ENCODE measurements at places on chromosomes 2 and 18.

GRCh38 chr2:111058264-111058663 is 62.5 kb upstream of the BCL2L11 start:
- no peak for DNase-seq

DNA sequence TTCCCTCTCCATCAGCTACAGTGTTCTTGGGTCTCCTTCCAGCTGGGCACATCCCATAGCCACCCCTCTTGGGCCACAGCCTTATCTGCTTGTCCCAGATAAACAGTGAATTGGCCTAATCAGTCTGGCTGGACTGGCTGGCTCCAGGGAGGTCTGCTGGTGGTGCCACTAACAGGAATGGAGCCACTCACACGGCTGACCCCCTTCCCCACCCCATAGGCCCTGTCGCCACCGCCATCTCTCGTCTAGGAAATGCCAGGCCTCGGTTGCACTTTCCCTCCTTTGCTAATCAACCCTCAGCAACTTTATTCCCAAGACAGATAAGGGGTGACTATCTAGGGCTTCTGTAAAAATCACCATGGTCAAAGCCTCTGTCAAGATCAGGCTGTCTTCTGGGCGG is 23.0 kb upstream of the TNP1 start:
- DNase-seq, result no peak

- no peak for DNase-seq
Measured at GRCh38 chr2:85852937-85853498, 35.8 kb downstream of the ST3GAL5 start.

DNA sequence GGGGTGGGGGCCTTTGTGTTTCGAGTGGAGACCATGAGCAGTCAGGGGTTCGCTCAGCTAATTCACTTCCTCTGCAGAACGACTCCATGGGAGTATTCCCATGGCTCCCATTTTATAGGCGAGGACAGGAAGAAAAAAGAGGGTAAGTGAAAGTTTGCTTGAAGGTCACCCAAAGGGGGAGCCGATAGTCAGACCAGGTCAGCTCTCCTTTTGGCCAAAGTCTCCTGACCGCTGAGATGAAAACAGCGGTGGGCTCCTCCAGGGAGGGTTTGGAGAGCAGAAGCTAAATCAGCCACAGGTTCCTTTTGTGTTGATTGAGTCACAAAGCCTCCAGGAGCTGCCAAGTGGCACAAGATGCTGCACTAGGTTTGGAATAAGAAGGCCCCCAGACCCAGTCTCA is 34.1 kb upstream of the CTAGE1 start:
- no peak for DNase-seq

GRCh38 chr18:48992133-48992532 is 41.4 kb upstream of the SMAD7 start:
- DNase-seq, result no peak

GRCh38 chr2:105431367-105432043 is 32.7 kb upstream of the FHL2 start:
- DNase-seq, result no peak

DNA sequence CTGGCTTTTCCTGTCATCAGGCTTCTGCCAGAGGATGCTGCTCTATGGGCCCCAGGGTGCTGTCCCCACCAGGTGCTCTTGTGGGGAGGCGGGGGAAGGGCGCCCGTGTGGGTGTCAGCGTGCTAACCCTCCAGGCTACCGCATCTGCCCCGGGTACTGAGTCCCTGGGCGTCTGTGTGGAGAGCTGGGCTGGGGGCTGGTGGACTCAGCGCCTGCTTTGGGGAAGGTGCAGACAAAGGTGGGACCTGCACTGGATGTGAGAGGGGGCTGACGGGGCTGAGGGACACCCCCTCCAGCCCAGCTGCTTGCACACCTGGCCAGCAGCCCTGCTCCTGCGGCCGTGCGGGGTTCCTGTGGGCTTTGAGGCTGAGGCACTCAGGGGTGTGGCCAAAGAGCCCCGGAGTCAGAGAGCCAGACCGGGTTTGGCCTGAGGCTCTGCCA is 120.7 kb upstream of the PXDN start:
- DNase-seq, result no peak

GRCh38 chr2:149278161-149278871 is 52.1 kb upstream of the LYPD6 start:
- DNase-seq, result no peak

- DNase-seq, result no peak
Measured at GRCh38 chr2:25155401-25155800, 13.0 kb downstream of the POMC start.

- no peak for DNase-seq
Measured at GRCh38 chr18:68800075-68800474, 2.2 kb downstream of the CCDC102B start.

DNA sequence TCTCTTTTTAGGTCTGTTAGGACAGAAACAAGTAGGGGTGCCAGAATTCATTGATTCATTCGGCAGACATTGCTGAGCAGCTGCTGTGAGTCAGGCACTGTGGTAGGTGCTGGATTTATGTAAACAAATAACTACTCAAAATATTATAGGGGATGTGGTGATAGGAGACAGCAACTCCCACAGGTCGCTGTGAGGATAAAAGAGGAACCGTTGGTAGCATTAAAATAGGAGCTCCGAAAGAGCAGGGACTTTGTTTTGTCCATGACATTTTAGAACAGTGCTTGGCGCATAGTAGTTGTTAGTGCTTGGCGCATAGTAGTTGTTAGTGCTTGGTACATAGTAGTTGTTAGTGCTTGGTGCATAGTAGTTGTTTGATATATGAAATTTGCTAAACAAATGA is 29.2 kb downstream of the ATP6V1C2 start:
- DNase-seq, result no peak

DNA sequence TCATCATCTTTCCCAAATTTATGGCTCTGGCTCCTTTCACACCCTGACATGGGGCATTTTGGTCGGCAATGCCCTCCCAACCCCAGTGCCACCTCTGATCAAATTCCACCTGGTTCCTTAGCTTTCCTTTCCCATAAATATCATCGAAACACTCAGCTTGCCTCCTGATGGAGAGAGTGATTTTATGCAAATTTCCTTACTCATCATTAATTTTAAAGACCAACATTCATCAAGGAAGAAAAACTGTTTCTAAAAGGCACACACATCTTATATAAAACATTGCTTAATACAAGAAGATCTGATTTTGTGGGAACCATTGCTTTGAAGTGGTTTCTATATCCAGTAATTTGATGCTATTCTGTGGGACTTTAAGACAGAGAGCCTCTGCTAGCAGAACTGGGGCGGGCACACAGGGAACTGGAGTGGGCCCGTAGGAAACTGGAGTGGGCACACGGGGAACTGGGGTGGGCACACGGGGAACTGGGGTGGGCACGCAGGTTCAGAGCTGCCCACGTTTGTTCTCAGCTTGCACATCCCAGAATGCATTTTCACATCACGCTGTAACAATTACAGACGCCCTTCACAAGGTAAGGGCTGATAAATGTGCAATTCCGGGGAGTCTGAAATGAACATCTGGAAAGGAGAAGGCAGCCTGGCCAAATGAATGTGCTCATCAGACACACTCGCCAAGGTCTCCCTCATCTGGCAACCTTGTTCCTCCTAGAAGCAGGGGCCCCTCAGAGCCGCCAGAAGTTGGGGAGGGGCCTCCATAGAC is 174.2 kb downstream of the RTP5 start:
- no peak for DNase-seq

GRCh38 chr2:238695538-238695937 is 152.3 kb upstream of the TWIST2 start:
- DNase-seq, result no peak

GRCh38 chr18:49015886-49016647 is 65.3 kb upstream of the SMAD7 start:
- no peak for DNase-seq

DNA sequence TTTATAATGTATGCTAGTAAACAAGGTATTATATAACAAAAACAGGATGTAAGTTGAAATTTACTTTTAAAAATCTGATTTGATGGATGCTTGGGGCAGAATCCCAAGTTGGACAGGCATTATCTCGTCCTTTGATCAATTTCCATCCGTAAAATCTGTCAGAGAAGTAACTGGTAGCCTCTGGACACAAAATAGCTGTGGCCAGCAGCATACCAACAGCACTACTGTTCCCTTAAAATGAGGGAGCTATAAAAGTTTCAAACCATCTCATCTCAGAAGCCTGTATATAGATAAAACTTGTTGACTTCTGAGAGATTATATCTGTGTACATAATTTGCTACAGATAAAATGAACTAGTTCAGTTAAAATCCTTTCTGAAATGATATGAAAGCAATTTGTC is 14.7 kb upstream of the METAP1D start:
- DNase-seq, result no peak

DNA sequence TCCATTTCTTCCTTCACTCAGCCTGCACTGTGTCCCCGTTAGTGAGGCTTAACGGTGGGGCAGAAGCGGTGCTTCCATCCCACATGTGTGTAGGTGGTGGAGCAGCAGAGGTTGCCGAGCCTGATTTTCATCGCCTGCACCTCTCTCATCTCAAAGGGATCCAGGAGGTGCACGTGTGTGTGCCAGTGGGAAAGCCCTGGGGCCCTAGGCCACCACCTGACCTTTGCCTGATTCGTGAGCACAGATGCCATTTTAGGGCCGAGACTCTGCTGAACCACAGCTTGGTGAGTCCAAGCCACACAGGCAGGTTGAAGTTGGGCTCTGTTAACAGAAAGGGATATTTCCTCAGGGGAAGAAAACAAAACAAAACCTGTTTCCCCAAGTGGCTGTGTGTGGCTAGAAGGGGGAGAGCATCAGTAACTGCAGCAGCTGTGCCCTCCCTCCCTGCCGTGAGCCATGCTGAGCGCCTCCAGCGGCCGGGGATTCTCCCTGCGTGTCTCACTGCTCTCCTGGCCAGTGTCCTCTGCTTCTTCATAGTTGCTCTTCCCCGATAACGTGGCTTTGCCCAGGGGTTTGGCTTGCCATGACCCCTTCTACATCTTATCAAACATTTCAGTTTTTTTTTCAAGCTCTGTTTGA is 81.5 kb downstream of the MAPRE2 start:
- DNase-seq, result no peak

- peak; percentile 47 for DNase-seq
Measured at GRCh38 chr2:96138179-96139145, at the start of gene ASTL. TSS of gene ASTL (minus strand) at chr2:96138502. CDS start at chr2:96138436, 66 bp downstream.

DNA sequence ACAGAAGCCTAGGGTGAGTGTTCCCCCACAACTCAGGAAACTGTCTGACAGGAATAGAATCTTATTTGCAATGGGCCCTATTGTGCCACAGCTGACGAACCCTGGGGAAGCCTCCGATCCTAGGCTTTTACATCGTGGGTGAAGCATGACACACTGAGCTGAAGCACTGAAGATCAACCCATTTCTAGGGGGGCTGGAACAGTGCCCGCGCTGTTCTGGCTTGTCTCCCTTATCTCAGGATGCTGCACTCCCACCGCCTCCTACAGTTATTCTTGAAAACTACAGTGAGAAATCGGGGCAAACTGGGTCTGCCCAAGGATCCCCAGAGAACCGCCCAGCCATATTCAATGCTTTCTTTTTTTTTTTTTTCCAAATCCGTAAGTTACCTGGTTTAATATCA is 41.1 kb downstream of the NETO1 start:
- DNase-seq, result no peak

- no peak for DNase-seq
Measured at GRCh38 chr18:62366992-62367391, 41.9 kb downstream of the TNFRSF11A start.

- DNase-seq, result no peak
Measured at GRCh38 chr2:207133820-207134519, 31.8 kb downstream of the KLF7 start.

DNA sequence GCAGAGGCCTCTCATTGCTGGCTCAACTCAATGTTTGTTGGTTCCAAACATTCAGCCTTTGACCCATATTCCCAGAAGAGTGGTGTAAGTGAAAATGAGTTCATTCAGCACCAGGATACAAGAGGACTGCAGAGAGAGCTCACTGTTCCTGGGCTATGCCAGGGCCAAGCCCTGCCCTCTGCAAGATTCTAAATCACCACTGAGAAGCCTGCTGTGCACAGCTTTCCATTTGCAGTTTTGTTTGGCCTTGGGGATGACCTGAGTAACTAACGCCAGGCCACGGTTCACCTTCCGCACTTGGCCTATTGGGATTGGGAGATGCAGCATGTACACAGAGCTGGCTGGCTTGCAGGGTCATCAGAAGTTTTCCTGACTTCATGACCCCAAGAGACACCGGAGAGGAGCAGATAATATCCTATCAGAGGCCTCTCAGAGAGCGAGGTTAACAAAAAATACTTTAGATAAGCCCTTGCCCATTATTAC is 12.6 kb downstream of the GKN1 start:
- DNase-seq, result no peak

DNA sequence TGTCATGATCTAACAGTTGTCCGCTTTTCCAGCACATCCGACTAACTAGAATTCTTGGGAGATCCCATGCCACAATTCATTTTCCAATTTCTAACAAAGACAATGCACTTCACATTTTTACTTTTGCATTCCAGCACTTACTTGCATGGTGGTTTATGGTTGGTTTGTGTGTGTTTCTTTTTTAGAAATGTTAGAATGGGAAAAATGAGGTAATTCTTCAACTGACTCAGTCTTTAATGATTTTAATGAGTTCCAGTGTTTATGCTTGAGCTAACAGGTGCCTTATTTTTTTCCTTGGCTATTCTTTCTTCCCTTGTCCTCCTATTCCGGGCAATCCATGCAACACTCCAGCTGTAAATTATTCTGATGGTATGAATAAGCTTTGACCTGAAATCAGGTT is 46.4 kb downstream of the SLC8A1 start:
- no peak for DNase-seq

DNA sequence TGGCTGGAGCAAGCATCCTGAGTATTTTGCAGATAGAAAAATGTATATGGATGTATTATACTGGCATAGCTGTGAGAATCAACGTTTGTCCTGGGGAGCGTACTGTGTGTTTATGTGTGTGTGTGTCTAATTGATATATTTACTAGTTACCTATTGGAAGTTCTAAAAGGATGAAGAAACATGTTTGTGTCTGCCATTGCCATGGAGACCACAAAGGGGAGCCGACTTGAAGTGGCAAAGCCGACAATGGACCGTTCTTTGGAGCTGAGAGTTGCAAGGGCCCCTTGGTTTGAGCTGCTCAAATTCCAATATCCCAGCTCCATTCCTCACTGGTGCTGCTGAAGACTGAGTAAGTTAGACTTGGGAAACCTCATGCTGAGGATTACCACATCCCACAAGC is 14.3 kb upstream of the SLC25A52 start:
- no peak for DNase-seq

- DNase-seq, result no peak
Measured at GRCh38 chr2:203662951-203663350, 43.5 kb upstream of the CD28 start.

- no peak for DNase-seq
Measured at GRCh38 chr18:72652990-72653593, 109.0 kb upstream of the CBLN2 start.

DNA sequence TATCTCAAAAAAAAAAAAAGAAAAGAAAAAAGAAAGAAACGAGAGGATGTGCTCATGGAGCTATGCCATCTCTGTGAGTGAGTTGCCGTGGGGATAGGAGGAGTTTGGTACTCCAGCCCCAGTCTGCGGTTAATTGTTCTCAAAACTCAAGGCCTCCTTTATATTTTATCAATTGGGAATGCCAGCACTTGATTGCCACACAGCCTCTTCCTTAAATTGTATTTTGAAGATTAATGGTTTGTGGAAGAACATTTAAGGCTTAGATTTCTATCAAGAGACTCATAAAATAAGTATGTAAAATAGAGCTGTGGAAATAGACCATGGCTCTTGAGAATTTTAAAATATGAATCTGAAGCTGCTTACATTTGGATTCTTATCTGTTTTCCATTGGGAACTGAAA is 29.8 kb downstream of the KCNE4 start:
- DNase-seq, result no peak
